ENCODE measurements at places on chromosomes 7 and 10. TPM values are rescaled to one million over a fixed set of nuclear protein-coding genes. Genes with fewer than 3 reads are reported as not detected.
A peak's percentile ranks its signal among the peaks of the same experiment; 100 is the strongest.

MMP21 gene
- total RNA-seq = 0.17 TPM

FAM20C gene
- 99.2 TPM for total RNA-seq

PCGF6 gene
- total RNA-seq = 5.2 TPM

HOXA2 gene
- 0.52 TPM for total RNA-seq

DNA sequence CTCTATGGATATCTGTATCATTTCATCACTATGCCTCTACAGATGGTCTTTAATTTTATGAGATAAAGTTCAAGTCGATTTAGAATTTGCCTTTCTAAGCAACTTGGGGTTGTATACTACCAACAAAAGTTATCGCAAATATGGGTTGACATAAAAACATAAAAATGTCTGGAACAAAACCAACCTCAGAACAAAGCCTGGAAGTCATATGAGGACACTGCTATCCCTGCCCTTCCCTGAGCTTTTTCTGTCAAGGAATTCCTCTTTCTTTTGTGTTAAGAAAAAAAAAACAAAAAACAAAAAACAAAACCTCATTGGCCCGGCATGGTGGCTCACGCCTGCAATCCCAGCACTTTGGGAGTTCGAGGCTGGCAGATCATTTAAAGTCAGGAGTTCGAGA is 319.3 kb downstream of the CAMK1D start:
- DNase-seq = no peak

DNA sequence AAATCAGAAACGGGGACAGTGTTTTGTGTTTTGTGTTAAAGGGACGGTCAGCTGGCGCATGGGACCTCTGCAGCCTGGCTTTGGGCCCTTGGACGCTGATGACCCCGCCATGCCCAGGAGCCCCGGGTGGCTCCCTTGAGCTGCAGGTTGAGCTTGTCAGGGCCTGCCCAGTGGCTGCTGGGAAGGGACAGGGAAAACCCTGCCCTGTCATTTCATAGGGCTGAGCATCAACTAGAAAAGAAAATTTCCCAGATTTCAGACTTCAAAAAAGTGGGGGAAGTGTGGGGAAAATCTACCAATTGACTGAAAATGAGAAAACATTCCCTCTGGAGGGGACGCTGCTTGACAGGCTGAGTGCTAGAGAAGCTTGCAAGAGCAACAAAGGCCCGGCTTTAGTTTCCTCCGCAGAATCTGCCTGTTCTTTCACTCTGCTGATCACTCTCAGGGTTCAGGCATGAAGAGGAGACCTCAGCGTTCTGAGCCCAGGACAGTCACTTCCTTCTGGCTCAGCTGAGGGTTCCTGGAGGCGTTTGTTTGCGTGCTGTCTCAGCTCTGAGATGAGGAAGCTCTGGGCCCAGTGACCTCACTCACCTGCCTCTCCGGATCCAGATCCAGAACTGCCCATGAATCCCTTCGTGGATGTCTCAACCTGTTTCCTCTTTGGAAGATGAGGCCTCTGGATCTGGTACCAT is 18.6 kb upstream of the DNAJB6 start:
- DNase-seq = peak; percentile 44

DNA sequence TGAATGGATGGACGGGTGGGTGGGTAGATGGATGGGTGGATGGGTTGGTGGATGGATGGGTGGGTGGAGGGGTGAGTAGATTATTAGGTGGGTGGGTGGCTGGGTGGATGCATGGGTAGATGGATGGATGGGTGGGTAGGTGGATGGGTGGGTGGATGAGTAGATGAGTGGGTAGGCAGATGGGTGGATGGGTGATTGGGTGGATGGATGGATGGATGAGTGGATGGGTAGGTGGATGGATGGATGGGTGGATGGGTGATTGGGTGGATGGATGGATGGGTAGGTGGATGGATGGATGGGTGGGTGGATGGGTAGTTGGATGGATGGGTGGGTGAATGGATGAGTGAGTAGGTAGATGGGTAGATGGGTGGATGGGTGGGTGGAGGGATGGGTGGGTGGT is 59.6 kb upstream of the ADGRA1 start:
- DNase-seq = no peak

GRCh38 chr7:92768501-92769393 is 67.6 kb downstream of the CDK6 start:
- no peak for DNase-seq
